ENCODE measurements at places on chromosomes 1 and 21.

DNA sequence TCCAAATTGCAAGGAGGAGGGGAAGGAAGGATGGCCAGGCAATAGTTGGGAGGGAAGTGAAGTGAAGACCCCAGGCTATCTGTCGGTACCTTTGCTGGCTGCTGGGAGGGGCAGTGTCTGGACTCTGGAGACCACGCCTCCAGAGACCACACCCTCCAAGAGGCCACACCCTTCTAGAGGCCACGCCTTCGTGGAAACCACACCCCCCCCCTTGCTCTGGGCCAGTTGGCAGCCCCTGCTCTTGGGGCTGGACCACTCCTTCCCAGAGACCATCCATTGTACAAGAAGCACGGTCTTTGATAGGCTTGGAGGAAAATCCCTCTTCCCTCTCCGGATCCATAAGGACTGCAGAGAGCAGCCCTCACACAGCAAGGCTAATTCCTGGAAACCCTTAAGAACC is 73.1 kb downstream of the RYR2 start:
- no peak for DNase-seq

DNA sequence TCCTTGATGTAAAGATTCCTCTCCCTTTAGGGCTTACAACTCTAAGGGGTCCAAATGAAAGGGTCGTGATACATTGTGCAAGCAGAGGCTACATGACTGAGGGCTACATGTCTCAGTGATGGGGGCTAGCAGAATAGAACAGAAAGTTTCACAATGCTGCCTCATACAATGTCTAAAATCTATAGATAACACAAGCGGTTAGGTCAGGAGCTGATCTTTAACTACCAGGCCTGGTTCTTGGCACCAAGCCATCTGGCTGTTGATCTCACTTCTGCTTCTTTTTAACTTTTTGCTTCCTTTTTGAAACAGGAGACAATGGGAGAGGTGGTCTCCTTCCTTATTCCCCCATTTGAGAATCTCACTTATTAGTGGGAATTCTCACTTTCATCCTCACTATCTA is 710.2 kb downstream of the AMY1C start:
- DNase-seq: no peak

DNA sequence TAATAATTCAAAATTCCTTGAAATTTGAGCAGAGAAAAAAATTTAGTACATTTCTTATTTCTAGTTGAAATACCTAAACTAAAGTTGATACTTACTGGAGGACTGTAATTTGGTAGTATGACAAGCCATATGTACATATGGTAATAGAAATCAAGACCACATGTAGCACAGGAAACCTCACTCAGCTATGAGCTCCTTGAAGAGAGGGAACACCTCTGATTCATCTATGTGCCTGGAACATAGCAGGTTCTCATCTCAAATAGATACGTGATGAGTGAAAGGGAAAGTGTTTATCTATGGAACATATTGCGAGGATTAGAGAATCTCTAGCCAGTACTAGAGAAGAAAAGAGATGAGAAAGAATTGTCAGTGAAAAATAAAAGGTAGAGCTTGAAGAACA is 47.9 kb upstream of the GNG4 start:
- DNase-seq: no peak

DNA sequence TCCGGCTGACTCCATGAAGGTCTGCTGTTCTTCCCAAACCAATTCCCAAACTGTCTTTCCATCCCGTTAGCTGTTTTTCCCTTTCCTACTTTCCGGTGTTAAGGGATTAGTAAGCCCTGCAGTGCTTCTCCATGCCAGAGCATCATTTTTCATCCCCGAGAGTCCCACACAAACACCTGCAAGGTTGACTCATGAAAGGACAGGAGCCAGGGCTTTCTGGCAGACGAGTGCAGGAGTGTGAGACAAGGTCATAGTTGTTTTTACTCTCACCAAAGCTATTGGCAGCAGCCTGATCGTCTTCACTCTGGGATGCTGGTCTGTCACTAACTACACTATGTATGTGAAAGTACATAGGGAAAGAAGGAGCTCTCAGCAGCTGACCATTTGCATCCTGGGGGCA is 10.2 kb upstream of the BECN2 start:
- no peak for DNase-seq

DNA sequence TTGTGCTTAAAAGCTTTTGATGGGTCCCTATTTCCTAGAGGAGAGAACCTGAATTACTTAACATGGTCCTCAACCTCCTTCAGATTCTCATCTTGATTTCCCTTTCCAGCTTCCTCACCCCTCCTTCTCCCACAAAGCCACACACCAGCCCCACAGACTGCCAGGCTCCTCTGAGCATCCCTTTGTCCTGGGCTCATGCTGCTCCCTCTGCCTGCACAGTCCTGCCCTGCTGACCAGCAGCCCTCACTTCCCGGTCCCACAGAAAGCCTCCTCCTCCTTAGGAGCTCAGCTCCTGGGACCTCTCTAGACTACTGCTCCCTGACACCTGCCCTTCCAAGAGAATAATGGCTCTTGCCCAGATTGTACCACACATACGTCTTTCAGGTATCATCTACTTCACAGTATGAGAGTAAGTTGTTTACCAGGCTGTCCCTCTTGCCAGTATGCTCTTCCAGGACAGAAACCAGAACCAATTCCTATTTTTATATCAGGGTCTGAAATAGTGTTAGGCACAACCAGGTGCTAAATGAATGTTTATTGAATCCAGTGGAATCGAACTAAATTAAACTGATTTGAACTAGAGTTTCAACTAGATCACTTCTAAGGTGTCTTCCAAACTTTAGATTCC is 373.4 kb downstream of the LMX1A start:
- DNase-seq: no peak

DNA sequence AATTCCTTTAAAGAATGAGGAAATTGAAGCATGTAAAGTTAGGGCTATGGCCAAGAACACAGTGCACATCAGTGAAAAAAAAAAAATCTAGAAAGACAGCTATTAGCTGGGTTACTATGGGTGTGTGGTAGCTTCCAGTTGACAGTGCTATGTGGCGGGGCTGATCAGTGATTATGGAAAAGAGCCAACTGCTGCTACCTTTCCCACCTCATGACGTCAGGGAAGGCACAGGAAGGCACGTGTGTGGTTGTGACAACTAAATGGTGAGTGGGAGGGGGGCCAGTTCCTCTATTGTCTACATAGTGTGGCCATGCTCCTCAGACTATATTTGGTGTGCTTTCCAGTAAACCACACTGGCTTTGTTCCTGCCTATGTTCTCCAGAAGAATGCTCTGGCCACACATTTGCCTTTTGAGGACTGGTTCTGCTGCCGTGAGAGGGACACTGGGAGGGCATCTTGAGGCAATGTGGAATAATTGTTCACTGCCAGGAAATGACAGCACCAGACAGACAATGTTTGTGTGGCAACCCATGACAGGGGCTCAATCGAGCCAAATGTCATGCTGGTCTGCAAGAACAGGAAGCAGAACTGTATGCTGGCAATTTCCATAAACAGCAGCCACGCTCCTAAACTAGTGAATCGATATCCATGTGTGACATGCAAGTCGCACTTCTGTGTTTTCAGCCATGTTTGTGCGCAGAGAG is 3.0 kb upstream of the SDE2 start:
- peak; percentile 28 for DNase-seq

DNA sequence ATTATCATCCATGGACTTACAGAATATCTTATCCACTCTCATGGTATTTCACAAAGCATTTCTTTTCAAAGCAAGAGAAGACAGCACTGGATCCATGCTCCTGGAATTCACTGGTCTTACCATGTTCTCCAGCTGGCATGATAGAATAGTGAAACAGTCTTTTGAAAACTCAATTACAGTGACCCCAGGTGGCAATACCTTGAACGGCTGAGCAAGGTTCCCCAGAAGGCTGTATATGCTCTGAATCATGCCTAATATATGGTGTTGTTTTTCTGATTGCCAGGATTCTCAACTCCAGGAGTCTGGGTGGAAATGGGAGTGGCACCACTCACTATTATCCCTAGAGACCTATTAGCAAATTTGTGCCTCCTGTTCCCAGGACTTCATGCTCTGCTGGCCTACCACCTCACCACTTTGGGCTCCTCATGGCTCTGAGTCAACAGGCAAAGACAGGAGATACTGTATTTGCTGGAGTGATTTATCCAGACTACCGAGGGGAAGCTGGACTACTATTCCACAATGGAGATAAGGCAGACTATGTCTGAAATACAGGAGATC is 87.6 kb downstream of the CATSPERE start:
- no peak for DNase-seq

DNA sequence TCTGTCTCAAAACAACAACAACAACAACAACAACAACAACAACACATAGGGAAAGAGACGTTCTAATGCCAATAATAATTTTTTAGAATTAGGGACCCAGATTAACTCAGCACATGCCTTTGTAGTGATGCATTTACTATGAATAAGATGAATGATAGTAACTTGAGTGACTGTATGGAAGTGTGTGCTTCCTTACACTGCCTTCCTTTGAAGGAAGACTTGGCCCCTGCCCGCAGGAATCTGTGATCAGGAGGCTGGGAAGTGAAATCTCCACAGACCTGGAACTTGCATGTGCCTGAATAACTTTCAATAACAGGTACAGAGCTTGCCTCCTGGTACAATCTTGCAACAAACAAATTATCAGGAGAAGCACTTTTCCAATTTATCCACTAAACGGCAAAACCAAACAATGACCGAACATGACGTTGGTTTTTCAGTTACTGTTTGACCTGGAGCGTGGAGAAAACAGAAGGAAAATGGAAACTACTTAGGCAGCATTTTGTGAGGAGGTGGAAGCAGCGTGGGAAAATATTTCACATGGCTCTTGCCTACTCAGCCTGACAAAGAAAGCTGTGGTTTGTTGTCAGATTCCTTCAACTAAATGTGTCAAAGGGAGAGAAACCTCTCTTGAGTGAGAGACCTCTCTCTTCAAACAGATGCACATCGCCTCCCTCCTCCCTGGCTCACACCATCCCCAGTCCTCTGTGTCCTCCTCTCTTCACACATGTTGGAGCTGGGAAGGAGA is 10.1 kb upstream of the ABCA4 start:
- DNase-seq: peak; percentile 43

DNA sequence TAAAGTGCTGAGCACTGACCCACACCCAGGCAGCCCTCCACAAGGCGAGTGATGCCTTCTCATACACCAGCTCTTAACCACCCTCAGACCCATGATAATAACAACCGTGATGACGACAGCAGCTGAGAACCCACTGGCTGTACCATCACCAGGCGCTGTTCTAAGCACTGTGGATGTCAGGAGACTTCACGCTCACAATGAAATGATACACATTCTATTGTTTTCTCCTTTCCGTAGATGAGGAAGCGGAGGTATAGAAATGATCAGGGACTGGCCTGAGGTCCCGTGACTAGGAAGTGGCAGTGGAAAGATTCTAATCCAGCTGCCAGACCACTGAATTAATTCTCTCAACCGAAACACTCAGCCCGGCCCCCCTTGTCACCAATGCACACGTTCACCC is 32.6 kb downstream of the SDC3 start:
- no peak for DNase-seq

DNA sequence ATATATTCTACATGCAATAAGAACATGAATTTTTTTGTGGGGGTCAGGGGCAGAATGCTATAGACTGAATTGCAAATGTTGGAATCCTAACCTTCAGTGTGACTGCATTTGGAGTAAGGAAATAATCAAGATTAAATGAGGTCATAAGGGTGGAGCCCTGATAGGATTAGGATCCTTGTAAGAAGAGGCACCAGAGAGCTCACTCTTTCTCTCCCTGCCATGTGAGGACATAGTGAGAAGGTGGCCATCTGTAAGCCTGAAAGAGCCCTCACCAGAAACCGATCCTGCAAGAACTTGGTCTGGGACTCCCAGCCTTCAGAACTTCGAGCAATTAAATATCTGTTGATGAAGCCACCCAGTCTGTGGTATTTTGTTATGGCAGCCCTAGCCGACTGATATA is 70.3 kb upstream of the SOX13 start:
- no peak for DNase-seq

DNA sequence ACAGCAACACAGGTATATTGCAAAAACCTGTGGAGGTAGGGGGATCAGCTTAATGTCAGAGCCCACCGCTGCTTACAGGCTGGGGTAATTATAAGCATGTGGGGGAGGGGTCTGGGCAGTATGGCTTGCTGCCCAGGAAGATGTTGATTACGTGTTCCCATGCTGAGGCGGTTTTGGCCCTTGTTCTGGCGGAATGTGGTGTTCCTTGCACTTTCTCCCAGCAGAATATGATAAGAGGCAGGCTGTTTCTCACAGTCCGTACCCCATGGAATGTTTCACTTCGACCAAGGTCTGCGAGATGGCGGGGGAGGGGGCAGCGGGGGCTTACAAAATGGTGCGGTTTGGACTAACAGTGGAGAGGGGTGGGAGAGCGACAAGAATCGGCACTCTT is 9.8 kb upstream of the HPCAL4 start:
- DNase-seq: no peak

- no peak for DNase-seq
These were observed 301.1 kb downstream of the PTPRC start for GRCh38 chr1:198939956-198940355.
